ENCODE measurements at places on chromosomes 2 and 18. TPM values are rescaled to one million over a fixed set of nuclear protein-coding genes. Genes with fewer than 3 reads are reported as not detected.
A peak's percentile ranks its signal among the peaks of the same experiment; 100 is the strongest.

GALNT5 gene
- total RNA-seq: 15.9 TPM

OTOS gene
- total RNA-seq: not detected

ANAPC1 gene
- total RNA-seq: 36.3 TPM

CEP68 gene
- 28.9 TPM for total RNA-seq

CCDC85A gene
- total RNA-seq: 10.5 TPM

CENPA gene
- total RNA-seq: 1.5 TPM

GPR35 gene
- 4.4 TPM for total RNA-seq

GAL3ST2 gene
- total RNA-seq: 0.40 TPM

FABP1 gene
- not detected for total RNA-seq

FBXO48 gene
- total RNA-seq: 1.9 TPM

MAL gene
- 19.0 TPM for total RNA-seq

NAT8 gene
- total RNA-seq: not detected

SCN1A gene
- 32.6 TPM for total RNA-seq

GPR39 gene
- 15.3 TPM for total RNA-seq

DNA sequence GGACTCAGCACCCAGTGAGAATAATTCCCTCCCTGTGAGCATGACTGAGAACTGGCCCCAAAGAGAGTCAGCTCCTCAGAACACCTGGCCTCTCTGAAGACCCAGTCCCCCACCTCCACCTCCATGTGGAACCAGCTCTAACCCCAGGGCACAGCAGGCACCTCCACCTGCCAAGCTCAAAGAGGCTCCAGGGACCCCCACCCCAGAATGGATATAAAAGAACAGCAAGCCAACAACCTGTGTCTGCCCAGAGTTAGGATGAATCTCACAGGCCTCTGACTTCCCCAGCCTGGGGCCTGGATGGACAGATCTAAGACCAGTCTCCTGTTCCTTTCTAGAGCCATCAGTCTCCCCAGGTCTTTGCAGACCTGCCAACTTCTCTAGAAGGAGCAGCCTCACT, 498.5 kb downstream of the EIPR1 start:
- DNase-seq: no peak

GRCh38 chr2:100818003-100818605, 1.8 kb upstream of the NPAS2 start:
- no peak for DNase-seq

GRCh38 chr2:97699765-97700444, 13.5 kb upstream of the ZAP70 start:
- DNase-seq: peak; percentile 64

- no peak for DNase-seq
Measured at GRCh38 chr2:190682168-190682567, 33.3 kb downstream of the NAB1 start.

DNA sequence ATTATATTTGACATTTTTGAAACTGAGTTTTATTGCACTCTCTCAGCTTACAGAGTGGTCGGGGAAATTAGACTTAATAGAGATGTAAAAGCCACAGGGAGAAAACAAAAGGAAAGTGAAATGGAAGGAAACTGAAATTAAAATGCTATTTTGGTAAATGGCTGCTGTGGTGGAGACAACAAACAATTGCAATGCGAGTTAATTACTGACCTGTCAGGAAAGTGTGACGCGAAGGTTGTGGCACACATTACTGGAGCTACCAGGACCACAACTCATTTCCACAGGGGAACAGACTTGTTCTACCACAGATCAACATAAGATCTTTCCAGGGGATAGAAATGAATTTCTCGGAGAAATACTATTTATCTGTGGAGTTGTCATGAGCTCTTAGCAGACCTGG, 19.5 kb downstream of the ARHGAP15 start:
- no peak for DNase-seq

- DNase-seq: no peak
Measured at GRCh38 chr2:108139521-108139920, 100.2 kb upstream of the SULT1C3 start.

DNA sequence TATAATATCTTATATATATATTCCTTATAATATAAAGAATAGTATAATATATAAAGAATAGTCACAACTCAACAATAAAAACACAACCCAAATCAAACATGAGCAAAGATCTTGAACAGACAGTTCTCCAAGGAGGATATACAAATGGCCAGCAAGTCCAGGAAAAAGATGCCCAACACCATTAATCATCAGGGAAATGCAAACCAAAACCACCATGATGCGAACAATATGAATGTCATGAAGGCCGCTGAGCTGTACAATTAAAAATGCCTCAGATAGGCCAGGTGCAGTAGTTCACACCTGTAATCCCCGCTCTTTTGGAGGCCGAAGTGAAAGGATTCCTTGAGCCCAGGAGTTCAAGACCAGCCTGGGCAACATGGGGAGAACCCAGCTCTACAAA, 58.9 kb downstream of the SLC35F5 start:
- DNase-seq: no peak

DNA sequence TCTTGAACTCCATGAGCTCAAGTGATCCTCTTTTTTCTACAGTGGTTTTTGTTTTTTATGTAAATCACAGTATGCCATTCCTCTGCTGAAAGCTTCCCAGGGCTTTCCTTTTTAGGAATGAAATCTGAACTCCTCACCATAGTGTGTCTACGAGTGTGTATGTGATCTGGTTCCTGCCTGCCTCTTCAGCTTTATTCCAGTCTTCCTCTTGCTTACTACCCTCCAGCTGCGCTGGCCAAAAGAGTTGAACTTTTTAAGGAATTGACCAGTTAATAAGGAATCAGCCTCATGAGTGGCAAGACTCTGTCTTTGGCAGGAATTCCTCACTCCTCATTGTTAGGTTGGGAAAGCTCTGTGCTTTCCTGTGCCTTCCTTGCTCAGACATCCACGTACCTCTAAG, 4.0 kb downstream of the CCT7 start:
- no peak for DNase-seq

GRCh38 chr18:37471637-37472036, 94.0 kb downstream of the CELF4 start:
- peak; percentile 65 for DNase-seq

GRCh38 chr18:55372209-55372608, 215.8 kb downstream of the TCF4 start:
- no peak for DNase-seq

GRCh38 chr2:50958504-50958903, 73.4 kb downstream of the NRXN1 start:
- DNase-seq: no peak

GRCh38 chr2:219476652-219477151, 22.0 kb upstream of the GMPPA start:
- DNase-seq: peak; percentile 84

- no peak for DNase-seq
Measured at GRCh38 chr2:210687786-210688470, 131.5 kb downstream of the CPS1 start.

DNA sequence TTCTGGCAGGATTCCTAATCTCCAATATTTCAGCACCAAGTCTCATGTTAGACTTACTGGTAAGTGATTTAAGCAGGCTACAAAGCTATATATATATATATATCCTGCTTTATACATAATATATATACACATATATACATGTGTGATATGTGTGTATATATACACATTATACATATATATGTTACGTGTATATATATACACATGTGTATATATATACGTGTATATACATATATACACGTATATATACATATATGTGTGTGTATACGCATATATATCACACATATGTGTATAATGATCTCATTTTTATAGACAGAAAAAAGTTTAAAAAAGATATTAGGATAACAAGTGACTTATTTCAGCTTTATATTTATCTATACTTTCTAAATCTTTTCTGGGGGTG, 41.6 kb downstream of the MEMO1 start:
- DNase-seq: no peak

- DNase-seq: no peak
Measured at GRCh38 chr2:46796843-46797625, 118.6 kb downstream of the MCFD2 start.

GRCh38 chr2:179900655-179901054, 39.2 kb upstream of the ZNF385B start:
- DNase-seq: no peak

GRCh38 chr2:199409759-199410529, 47.8 kb downstream of the SATB2 start:
- DNase-seq: no peak

- DNase-seq: peak; percentile 51
Measured at GRCh38 chr2:112483042-112483473, 1.1 kb downstream of the TTL start.

GRCh38 chr2:99550368-99550767, 60.6 kb upstream of the REV1 start:
- no peak for DNase-seq

- DNase-seq: peak; percentile 38
Measured at GRCh38 chr2:217064234-217065011, 204.6 kb upstream of the TNP1 start.

- DNase-seq: no peak
Measured at GRCh38 chr2:132676999-132677398, 7.0 kb upstream of the LYPD1 start.

DNA sequence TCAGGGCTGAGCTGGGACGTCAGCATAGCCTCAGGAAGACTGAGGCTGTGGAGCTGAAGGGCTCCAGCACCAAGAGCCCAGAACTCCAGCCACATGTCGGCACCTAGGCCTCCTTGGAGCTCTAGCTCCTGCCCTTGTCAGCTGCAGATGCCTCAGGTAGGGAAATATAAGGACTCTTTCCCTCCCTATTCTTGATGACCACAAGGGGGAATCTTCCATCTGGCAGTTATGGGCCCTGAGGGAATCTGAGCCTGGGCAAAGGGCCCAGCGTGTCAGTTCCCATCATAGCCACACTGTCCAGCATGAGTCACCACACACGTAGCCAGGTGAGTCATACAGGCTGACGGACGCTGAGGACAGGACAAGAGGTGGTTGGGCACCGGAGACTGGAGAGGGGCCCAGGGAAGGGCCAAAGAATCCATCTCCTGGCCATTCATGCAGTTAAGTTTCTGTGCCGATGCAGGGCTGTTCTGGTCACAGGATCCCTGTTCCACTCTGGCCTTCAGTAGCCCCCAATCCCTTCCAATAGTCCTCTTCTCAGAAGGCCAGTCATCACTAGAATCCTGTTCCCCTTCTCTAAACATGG, 1.8 kb downstream of the MPV17 start:
- no peak for DNase-seq

DNA sequence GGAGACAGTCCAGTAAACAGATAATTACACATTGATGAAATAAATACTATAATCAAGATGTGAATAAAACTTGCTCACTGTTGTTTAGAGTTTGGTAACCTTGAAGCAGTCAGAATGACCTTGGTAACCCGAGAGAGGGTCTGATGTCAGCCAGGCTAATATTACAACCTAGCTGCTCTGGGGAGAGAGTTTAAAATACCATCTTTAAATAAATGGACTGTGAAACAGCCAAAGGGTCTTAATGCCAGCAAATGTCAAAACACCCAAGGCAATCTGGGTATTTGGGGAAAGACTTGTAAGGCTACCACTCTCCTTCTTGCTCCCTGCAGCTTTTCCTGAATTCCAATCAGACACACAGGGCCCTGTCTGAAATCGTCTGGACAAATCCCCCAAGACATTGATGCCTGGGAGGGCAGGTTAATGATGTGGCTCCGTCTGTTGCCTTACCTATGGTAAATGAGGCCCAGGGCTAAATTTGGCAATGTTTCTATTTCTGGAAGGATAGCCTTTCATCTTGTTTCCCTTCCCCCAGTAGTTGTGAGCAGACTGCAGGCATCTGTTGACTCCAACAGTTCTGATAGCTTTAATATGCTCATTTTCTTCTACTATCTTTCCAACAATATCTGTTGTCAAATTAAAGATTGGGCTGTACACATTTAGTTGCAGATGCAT, 43.0 kb upstream of the ITGB6 start:
- no peak for DNase-seq
